ENCODE measurements at places on chromosomes 13 and 19.

- DNase-seq = no peak
Observed at GRCh38 chr13:96193728-96194310, 103.9 kb downstream of the HS6ST3 start.

DNA sequence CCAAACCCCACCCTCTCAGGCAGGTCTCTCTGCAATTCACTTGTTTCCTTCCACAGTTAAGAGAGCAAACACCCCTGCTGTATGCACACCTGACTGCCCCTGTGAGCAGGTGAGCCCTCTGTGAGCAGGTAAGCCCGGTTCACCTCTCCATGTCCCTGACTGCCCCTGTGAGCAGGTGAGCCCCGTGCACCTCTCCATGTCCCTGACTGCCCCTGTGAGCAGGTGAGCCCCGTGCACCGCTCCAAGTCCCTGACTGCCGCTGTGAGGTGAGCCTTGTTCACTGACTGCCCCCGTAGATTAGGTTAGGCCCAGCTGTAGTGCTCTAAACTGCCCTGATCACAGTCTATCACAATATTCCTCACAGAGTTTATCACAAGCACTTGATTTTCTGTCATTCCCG, 29.2 kb downstream of the TMTC4 start:
- DNase-seq = no peak

DNA sequence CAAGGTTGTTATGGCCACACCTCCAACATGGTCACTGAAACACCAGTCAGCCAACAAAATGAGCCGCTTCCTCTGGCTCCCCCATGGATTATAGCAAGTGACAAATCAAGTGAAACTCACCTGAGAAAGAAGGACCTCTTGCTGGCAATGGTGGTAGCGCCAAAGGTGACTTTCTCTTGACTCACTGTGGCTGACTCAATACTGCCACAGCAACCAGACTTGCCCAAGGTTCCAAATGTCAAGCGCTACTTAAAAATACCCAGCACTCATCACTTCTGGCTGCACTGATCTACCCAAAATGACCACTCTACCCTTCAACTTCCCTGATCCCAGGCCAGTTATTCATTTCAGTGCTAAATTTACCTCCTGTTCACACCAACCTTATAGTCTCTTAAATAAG, 495.5 kb downstream of the FOXO1 start:
- no peak for DNase-seq

DNA sequence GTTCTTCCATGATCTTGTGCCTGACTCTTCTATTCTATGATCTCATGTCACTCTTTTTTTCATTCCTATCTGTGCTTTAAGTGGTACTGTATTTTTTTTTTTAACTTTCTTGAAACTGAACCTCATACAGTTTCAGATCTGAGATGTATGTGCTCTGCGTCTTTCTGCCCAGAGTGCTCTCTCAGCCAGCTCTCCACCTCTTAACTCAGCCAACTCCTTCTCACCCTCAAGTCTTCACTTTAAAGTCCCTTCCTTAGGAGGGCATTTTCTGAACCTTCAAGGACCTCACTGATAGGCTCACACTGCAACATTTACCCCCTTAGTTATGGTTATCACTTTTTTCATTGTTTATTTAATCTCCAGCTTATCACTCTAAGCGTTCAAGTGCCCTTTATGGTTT, 158.7 kb downstream of the IRS2 start:
- DNase-seq = no peak

DNA sequence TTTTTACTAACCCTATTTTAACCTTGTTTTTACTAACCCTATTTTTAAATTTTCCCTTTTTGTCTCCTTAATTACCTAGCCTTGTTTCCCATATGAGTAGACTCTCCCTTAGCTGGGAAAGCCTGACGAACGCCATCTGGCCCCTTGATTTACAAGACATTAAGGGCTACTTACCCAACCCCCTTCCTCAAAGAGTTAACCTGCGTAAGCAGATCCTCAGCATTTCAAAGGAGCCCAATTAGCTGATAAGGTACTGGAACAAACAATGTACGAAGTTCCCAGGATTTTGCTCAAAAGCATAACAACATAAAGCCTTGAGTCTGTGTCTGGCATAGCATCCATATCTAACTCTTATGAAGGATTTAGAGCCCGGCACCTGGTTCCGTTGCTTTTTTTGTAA, 4.7 kb upstream of the MVB12A start:
- DNase-seq = no peak

DNA sequence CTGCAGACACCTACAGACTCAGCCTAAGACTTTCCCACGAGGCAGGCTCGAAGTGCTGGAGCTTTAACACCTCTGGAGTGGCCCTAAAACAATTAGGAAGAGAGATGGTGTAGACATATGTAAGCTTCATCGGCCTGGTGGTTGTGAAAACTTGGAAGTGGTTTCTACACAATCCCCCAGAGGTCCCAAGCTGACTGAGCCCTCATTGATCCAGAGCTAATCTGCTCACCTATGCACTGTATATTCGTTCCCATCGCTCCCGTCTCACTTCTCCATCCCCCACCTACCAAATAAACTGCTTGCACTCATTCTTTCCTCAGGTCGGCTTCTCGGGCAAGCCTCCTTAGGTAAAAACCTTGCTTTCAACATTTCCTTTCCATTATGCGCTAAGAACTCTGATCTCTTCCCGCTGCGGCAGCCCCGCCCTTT, 767 bp upstream of the ZNF793 start:
- DNase-seq = no peak

- peak; percentile 76 for DNase-seq
Observed at GRCh38 chr19:4911786-4912672, 2.7 kb downstream of the UHRF1 start.

DNA sequence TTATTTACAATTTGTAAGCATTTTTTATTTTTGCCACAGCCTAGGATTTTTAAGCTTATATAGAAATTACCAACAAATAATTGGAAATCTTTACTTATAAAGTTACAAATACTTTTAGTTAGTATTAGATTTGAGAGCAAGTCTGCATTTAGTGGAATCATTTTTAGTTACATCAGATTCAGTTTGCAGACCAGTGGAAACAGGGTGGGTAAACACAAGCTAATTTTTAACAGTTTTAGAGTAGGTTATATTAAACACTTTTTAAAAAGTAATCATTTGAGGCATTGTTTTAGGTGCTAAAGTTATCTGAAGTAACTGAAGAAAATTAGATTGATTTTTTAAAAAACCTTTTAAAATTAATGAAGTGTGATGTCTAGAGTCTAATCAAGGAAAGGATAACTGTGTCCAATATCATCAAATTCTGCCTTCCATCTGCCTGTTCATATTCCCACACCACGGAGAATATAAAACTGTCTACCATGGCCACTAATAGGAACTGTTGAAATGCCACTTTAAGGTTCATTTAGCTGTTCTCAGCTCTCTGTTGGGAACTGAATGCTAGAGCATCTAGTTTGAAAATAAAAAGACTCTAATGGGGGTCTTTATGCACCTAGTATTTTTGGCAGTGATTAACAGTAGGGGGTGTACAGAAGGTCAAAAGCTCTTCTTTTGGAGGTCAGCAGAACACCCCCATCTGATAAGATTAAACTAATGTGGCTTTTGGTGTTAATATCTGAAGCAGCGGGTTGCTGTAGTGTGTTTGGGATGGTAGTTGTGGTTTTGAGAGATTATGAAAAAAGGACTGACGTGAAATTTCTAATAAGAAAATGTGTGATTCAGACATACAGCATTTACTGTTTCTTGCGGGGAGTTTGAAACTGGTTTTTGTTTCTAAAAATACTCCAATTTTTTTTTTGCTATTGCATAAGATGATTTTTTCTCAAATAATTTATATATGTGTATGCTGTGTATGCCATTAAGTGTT, 66.5 kb downstream of the NDFIP2 start:
- no peak for DNase-seq

GRCh38 chr13:111313911-111314425, 6.5 kb upstream of the TEX29 start:
- no peak for DNase-seq

GRCh38 chr13:59963827-59964226, 199.9 kb downstream of the DIAPH3 start:
- DNase-seq = no peak

DNA sequence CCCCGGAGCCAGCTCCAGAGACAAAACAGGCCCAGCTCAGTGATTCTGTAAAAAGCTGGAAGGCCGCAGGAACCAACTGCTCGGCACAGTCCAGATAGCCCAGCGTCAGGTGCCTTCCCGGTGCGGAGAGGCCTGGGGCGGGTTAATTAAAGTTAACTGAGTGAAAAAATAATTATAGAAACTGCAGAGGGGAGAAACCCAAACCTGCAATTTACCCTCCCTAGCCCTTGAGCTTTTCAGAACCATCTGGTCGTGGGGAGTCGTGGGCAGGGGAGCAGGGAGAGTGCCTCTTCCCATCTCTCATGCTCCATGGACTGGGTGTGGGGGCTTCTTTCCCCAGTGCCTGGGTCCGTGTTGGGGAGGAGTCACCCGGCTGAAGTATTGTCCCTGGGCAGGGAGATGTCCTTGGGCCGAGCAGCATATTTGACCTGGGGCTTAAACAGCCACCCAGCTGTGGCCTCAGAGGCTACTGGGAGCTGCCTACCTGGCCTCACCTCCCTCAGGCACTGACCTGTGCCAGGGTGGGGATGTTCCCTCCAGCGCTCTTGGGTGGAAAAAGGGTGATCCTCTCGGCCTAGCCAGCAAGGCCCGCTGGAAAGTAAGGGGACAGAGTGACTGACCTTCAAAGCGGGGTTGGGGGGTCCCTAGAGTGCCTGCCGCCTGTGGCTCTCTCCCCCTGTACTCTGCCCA, 65.9 kb downstream of the CHST8 start:
- no peak for DNase-seq

DNA sequence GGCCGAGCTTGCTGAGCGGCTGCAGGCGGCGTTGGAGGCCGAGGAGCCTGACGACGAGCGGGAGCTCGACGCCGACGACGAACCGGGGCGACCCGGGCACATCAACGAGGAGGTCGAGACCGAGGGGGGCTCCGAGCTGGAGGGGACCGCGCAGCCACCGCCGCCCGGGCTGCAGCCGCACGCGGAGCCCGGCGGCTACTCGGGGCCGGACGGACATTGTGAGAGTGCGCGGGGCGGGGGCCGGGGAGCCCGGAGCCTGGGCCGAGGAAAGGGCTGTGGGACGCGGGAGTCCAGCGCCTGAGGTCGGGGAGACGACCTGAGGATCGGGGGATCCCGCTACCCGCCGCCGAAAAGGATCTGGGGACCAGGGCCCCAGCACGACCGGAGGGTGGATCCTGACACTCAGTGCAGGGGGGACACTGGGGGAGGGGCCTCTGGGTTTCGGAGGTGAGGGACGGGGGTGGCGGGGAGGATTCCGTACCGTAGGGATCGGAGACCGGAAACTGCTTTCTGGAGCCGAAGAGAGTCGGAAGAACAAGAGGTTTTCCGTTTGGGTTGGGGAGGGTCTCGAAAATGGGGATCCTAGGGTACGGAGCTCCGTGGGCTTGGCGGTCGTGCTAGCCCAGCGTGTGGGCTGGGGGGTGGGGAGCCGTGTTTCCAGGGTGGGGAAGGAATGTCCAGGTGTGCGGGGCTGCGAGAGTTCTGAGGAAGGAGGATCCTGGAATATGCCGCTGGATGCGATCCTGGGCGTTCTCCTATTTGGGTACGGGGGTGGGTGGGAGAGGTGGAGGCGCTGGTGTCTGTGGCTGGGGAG, 616 bp downstream of the HNRNPUL1 start:
- DNase-seq = peak; percentile 20

Data from globus pallidus (tissue), 1 donor.